Neural progenitor cell (in vitro differentiated cells): ENCODE measurements at places on chromosomes 4 and X. TPM values are rescaled to one million over a fixed set of nuclear protein-coding genes. Genes with fewer than 3 reads are reported as not detected.

DNA sequence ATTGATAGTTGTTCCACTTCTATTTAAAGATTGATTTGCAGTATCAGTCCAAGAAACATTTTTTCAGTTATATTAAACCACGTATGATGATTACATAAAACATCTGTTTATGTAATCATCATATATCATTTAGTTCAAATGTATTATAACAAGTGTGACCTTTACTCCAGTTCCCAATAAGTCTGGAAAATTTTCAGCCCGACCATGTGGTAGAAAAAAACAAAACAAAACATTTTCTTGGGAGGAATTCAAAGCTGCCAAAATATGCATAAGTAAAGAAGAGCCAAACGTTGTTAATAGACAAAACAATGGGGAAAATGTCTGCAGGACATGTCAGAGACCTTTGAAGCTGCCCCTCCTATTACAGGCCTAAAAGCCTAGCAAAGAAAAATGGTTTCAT lies 709.1 kb downstream of the FAT4 start:
- DNase-seq, result no peak

DNA sequence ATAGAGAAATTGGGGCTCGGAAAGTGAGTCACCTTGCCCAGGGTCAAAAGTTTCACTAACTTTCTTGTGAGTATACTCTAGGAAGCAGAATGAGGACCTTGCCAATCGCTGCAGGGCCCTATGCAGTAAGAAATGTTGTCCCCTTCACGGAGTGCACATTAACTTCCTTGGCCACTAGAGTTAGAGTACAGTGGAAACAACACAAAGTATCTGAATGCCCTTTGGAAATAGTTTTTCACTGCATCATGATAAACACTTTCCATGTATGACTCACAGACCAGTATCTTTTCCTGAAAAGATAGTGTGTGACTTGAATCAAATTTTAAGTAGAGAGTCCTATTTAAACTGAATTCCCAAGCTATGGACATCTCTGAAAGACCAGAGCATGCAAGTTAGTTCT lies 45.5 kb upstream of the STK26 start:
- DNase-seq, result no peak

DNA sequence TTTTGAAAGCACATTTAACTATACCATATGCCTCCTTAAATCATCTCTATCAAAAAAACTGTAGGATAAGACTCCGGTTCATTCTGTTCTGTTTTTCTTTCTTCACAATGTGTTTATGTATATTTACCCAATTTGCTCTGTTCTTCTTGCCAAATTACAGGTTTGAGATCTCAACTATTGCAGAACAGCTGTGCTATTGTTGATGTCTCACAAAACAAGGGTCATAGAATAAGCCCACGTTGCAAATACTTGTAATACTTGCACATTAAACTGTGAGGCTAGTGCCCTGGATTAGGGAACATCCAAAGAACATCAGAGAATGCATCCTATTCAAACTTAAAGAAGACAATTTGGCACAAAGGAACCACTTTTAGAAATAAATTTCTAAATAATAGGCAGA lies 45.4 kb downstream of the ANTXR2 start:
- DNase-seq, result no peak

DNA sequence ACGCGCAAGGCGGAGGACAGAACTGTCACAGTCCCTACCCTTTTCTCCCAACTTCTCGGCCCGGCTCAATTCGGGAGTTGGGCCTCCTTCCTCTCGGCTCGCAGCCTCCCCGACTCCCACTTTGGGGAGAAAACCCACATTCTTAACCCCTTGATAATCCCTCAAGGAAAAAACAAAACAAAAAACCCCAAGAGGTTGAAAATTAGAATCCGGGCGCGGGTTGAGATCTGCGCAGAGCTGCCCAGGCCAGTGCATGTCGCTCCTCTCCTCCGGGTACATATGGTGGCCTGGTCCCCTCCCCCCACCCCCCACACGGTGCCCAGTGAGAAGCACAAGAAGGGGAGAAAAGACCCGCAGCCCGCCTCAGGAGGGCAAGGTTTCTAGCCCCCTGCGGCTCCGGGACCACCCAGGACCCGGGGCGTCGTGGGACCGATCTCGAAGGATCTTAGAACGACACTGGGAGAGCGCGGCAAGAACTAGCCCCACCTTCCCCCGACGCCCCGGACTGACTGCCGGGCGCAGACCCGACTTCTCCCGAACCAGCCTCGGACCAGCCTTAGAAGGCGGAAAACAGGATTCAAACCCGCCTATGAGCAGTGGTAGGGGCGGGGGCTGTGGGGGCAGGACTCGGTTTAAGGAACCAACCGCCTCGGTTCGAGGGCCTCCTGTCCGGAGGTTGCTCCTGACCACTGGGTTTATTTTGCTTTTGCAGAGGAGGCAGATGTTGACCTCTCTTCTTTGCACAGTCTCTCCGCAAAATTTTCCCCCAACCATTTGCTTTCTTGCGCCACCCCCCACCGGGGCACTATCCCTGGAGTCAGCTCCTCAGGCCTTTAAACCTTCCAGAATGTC lies 2.5 kb upstream of the PDGFRA start:
- DNase-seq, result peak; percentile 38

DNA sequence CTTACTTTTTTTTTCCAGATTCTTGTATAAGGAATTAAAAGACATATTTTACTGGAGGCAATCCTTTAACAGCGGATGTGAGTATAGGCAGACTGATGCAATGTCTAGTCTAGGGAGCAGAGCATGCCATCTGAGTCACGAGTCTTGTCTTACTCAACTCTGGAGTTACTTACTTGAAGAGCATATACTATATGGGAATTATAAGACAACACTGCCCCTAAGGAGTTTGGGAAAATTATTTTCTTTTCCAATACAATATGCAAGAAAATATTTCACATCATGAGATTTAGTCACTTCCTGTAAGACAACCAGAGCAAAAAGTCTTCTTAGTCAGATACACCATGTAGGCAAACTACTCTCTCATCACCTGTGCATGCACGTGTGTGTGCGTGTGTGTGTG lies 537.3 kb upstream of the FTHL17 start:
- no peak for DNase-seq

DNA sequence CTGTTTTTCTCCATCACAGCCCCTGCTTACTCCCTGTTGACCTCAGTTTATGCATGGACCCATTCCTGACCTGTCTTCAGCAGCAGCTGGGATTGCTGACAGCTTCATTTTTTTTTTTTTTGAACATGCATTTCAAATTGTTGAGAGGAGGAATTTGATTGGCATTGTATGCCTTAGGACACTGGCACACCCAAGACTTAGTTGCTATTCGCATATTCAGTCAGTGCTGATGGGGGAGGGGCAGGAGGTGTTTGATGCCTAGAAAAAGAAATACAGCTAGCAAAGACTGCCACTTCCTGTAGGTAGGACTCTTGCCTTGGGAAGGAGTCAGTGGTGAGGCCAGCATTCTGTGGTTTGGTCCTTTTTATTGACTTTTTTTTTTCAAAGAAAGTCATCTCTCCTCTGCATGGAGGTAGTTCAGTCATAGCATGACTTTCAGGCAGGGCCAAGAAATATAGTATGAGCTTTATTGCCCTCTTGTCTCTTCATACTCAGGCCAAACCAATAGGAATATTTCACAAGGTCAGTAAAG lies 33.6 kb upstream of the XK start:
- DNase-seq, result no peak

DNA sequence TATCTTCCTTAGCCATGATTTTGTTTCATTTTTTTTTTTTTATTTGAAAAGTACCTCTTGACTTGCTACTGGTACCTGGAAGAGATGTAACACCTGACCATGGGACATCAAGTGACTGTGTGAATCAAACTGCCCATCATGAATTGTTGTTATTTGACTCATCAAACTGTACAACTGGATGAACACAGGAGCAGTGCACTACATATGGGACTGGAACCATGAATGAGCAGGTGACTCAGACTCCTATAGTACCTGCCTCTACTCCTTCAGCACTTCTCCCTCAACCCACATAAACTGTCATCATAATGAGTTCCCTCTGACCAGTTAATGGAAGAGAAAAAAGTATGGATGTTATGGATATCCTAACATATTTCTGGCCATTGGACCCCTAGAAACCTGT lies 15.9 kb upstream of the UBE2D3 start:
- DNase-seq, result no peak

DNA sequence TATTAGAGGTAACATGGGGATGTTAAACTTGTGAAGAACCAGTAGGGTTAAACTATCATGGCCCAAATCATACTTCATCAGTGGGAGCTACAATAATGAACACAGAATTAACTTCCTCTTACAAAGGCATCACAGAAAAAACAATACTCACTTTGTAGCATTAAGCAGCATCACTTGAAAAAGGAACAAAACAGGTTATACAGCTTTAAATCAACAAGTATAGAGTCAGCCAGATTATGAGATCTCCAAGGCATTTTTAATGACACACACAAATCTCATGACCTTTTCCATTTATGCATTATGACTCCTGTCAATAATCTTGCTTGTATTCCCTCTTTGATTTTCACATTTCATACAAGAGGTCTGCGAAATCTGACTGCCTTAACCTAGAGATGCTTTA lies 18.3 kb downstream of the FBXL5 start:
- DNase-seq, result no peak

GRCh38 chr4:25722964-25723363 lies 67.3 kb downstream of the SLC34A2 start:
- DNase-seq, result no peak

DNA sequence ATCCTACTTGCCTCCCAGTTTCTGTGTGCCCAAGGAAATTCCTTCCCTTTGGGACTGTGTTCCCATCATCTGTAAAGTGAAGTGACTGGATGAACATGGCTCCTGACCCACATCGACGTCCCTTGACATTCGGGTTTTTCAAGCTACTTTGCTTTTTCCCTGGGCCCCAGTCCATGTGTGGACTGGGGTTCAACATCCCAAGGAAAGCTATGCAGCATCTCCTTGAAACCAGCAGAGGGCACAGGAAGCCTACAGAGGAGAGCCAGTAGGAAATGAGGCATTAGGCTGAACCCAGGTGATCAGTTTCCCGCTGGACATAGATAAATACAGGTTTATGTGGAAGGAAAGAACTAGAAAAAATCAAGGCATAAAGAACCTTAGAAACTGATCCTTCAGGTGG lies 145.1 kb upstream of the ARHGEF9 start:
- peak; percentile 56 for DNase-seq

GRCh38 chrX:2497961-2498780 lies 2.6 kb downstream of the DHRSX start:
- no peak for DNase-seq

The FAAH2 gene
- 8.5 and 24.6 TPM in 2 replicates for total RNA-seq

The HSD17B13 gene
- total RNA-seq, result 0.31 and 0.60 TPM in 2 replicates

The EDNRA gene
- total RNA-seq, result 2.9 and 3.4 TPM in 2 replicates
